Endothelial cell (in vitro differentiated cells): ENCODE measurements at places on chromosomes 1 and 21.
A peak's percentile ranks its signal among the peaks of the same experiment; 100 is the strongest.

DNA sequence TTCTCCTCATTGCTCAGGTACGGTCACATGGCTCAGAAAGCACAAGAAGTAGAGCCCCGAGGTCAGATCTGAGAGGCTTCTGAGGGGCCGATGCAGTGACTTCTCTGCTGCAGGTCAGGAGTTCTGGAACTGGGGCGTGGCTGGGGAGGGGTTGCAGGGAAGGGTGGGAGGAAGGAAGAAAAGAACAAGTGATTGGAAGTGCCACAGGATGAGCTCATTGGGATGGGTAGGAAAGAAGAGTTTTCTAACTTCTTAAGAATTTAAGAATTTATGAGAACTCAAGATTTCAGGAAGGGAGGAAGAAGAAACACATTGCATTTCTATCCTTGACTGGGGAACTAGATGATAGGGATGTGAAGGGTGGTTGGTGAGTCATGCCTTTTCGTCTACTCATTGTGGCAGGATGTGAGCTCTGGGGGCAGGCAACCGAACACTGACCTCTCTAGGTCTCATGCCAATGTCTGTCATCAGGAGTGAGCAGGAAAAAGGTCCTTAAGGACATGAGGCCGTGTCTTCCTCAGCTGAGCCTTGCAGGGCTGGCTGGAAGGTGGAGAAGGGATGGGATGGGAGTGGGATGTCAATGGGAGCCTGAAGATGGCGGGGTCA, 497 bp downstream of the FCRLB start:
- no peak for DNase-seq

- DNase-seq: no peak
Observed at GRCh38 chr1:12376236-12377045, 146.6 kb downstream of the VPS13D start.

GRCh38 chr1:119740896-119741780, 27.6 kb downstream of the HMGCS2 start:
- DNase-seq: no peak

GRCh38 chr1:59409549-59409948, 112.7 kb downstream of the FGGY start:
- no peak for DNase-seq

GRCh38 chr1:169796274-169796810, 1.6 kb upstream of the METTL18 start:
- no peak for DNase-seq

DNA sequence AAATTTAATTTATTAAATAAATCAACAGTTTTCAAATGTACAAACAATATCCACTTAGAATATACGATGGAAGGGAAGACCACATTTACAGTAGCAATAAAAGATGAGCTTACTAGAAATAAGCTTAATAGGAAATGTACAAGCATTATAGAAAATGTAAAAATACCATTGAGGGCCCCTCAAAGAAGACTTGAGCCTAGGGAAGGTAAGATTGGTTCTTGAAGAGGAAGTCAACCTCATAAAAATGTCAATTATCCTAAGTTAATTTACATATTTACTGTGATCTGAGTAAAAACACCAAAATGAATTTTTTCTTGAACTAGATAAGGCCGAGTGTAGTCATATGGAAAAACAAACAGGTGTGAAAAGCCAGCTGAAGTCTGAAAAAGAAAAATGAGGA, 39.7 kb upstream of the TRIM67 start:
- DNase-seq: no peak

GRCh38 chr1:24580756-24581155, 24.9 kb downstream of the NCMAP start:
- DNase-seq: no peak

DNA sequence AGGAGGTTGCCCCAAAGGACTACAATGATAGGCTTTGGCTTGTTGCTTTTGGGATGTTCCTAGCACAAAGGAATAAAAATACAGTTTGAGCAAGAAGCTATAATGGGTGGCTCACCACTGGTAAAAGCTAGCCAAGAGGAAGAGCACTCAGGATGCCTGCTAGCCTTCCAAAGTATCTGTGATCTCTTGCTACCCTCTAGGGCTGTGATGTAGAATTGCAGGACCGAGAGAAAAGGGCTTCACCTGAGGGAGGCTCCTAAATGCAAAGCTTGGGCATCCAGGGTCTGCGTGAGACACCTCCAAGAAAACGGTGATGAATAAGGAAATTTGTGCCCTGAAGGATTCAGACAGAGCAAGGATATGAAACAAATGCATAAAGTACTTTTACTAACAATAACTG, 17.7 kb downstream of the IVL start:
- DNase-seq: no peak

GRCh38 chr1:16442265-16442664, 1.7 kb downstream of the NECAP2 start:
- no peak for DNase-seq

DNA sequence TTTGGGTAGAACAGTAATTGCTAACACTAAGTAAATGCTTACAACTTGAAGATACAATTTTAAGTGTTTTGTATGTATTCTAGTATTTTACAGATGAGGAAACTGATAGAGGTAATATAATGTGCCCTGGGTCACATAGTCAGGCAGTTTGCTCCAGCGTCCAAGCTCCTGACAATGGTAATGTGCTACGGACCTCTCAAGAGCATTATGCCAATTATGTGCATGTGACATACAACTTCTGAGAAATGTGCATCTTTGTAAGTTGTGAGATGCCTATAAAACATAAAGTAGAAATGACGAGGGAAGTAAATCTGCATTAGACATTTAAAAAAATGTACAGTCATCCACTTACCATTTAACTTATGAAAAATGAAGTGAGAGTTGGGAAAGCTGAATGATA, 186.8 kb downstream of the LRRC7 start:
- DNase-seq: no peak

DNA sequence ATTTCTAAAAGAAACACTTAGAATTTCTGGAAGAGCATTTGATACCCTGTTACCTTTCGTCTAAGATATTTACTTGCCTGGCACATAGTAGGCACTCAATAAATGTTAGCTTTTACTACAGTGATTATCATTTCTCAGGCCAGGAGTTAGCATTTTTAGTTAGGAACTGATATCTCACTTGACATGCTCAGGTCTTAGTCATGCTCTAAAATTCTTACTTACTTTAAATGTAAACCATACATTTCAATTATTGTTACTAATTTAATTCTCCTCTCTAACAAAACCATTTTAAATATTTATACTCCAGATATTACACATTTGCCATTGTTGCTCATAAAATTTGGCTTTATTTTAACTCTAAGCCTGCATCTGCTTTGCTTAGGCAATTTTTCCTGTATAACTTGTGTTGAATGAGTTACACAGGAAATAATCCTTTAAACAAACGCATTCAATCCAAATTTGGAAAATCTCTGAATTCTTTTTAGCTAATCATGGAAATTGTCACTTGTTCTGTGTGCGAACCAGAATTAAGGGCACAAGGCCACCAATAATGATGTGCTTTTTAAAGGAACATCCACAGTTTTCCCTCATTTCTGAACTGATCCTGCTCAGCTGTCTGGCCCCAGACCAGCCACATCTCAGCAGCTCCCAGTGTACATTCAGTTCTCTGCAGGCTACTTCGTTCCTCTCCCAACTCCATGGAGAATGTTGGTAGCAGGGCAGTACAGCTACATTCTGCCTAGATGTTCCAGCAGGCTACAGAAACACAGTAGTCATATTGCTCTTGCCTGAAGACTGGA, 15.6 kb downstream of the NIBAN1 start:
- DNase-seq: no peak

DNA sequence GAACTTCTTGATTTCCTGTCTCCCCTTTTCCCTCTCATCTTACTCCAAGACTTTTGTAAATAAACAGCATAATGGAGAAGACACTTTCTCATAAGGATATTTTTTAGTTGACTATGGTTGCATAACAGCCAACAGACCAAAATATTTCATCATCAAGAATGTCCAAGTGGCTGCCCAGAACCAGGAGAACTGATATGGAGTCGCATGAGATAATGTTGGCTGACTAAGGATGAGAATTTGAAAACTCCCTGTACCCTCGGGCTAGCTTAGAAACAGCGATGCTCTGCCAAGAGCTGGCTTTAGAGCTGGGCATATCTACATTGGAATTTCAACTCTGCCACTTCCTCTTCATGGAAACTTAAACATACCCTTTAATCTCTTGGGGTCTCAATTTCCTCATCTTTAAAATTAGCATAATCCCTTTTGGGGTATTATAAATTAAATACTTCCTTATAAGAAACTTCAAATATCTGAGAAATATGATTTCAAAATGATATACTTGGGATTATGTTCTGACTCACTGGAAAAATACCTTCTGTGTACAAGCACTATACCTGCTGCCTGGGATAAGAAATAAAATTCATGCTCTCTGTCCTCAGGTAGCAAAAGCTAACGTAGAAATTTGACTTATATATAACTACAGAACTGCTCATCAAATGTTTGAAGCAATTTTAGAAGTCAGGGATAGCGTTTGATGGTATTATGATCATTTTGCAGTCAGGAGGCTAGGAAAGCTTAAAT, 777.3 kb downstream of the LTN1 start:
- no peak for DNase-seq

DNA sequence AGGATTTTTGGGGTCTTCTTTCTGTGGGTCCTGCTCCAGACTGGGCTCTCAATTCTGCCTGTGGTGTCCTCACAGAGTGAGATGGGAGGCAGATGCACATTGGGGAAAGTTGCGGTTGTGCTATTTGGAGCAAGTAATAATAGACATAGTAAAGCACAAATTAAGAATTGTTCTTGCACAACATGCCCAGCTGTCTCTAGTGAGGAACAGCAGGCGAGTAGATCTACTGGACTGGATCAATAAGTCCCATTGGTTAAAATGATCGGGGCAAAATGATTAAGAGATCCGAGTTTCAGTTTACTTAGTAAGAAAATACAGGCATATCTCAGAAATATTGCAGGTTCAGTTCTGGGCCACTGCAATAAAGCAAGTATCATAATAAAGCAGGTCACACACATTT, 448.3 kb upstream of the PROX1 start:
- DNase-seq: no peak

GRCh38 chr1:67053535-67053784, 488 bp downstream of the SLC35D1 start:
- peak; percentile 69 for DNase-seq

DNA sequence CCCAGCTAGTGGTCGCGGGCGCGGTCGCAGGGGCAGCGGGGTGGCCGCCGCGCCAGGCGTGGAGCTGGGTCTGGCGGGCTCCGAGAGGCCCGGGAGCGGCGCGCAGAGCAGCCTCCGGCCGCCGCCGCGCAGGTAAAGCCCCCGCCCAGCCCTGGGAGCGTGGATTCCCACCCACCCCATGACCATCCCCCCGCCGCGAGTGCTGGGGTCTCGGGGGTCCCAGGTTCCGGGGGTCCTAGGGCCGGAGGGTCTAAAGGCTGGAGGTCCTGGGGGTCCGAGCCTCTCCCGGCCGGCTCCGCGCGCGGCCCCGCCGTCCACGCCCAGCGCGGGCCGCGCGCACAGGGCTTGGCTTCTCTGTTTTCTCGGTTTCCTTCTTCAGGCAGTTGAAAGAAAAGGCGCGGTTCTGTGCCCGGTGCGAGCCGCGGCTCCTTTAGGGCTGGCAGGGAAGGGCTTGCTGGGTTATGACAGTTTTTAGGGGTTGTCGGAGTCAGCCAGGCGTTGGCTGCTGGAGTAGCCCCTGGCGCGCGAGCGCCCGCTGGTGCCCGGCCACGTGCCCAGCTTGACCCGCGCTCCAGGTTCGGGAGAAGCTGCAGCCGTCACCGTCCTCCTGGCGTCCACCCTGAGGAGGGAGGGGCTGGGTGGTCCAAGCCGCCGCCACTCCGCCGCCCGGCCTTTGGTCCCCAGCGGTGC, 359 bp downstream of the LRRC3 start:
- DNase-seq: peak; percentile 45

DNA sequence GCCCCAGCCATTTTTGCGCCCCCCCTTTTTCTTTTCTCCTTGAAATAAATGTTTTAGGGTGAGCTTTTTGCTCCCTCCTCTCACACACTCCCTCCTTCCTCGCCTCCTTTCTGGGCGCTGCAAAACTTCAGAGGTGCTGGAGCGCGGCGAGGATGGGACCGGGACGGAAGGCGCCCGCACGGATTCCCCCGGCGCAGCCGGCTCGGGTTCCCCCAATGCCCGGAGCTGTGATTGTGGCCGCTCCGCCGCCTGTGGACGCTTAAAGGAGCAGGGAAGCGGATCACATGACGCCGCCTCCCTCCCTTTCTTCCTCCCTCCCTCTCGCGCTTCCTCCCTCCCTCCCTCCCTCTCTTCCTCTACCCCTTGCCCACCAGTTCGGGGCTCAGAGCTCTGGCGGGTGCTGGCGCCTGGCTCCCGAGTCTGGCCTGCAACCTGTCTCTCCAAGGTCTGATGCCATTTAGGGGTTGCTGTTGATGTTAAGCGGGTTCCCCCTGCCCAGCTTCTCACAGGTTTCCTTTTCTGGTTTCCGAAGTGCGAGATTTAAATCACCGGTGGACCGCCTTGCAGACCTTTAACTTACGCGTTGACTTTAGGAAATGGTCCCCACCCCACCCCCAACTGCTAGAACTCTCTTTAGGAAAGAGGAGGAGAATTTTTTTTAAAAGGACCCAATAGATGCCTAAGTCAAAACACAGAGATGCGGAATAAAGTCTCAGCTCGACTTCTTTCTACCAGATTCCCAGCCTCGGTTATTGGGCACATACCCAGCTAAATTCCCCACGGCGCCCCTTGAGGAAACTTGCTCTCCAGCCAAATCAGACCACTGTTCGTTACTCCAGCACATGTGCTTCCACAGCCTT, at the start of gene WLS:
TSS of gene WLS (minus strand) at position 235 of the 860 bp plus-strand sequence. CDS start at position 11, 224 bp downstream.
- DNase-seq: peak; percentile 67

DNA sequence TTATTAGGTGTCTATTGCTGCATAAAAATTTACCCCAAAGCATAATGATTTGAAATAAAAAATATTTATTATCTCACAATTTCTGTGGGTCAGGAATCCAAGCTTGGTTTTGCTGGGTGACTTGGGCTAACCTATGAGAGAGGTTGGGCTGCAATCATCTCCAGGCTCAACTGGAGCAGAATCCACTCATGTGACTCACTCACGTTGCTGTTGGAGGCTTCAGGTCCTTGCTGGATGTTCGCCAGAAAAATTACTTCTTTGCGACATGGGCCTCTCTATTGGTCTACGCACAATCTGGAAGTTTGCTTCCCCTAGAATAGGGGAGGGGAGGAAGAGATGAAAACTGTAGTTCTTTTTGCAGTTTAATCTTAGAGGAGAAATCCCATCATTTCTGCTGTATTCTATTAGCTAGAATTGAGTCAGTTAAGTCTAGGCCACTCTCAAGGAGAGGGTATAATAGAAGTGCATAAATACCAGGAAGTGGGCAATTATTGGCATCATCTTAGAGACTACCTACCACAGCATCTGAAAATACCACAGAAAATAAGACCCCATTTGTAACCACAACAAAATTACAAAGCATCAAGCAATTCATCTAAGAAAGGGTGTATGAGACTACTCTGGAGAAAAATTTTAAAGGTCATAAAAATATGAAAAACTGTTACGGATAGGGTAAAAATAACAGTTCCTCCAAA, 5.7 kb upstream of the FASLG start:
- no peak for DNase-seq
